ENCODE measurements at places on chromosomes 2 and 18. TPM values are rescaled to one million over a fixed set of nuclear protein-coding genes. Genes with fewer than 3 reads are reported as not detected.

- DNase-seq, result no peak
These were observed 181.8 kb upstream of the RAB6C start for GRCh38 chr2:129797489-129798300.

- DNase-seq, result no peak
These were observed 47.8 kb downstream of the NCK2 start for GRCh38 chr2:105792561-105792960.

DNA sequence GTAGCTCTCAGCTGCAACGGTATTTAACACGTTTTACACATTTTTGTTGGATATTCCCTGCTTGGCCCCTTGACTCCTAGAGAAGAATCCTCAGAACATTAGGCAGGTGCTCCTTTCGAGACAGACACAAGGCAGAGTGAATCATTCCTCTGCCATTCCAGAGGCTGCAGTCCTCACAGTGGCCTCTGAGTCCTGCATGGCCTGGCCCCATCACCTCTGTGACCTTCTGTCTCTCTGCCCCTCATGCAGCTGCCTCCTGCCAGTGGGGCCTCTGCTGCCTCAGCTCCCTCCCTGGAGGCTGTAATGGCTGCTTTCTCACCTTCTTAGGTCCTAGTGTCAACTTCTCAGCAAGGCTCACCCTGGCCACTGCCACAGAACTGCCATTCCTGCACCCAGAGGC lies 101.3 kb downstream of the PTPRM start:
- DNase-seq, result no peak

DNA sequence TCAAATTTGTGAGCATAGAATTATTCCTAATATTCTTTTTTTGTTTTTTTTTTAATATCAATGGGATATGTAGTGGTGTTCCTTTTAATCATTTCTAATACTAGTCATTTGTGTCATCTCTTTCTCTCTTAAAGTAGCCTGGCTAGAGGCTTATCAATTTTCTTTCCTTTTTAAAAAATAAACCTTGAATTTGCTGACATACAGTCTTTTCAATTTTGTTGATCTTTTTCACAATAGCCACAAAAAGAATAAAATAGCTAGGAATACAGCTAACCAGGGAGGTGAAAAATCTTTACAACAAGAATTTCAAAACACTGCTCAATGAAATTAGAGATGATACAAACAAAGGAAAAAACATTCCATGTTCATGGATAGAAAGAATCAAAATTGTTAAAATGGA lies 192.6 kb downstream of the ARL6IP6 start:
- DNase-seq, result no peak

Gene ATP8B1
- 5.6 TPM for total RNA-seq

DNA sequence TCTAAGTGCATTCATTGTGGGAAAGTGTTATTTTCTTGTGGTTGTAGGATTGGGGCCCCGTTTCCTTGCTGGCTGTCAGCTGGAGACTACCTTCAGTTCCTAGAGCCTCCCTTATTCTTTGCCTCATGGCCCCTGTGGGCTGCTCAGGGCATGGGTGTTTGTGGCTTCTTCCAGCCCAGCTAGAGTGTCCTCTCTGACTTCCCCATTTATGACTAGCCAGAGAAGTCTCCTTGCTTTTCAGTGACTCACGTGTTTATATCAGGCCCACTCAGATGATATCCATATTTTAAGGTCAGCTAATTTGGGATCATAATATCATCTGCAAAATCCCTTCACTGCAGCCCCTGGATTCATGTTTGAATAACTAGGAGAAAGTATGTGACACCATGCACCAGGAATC lies 62.8 kb downstream of the DTNA start:
- no peak for DNase-seq

Gene KIF1A
- total RNA-seq, result 279 TPM

GRCh38 chr2:37472959-37473358 lies 128.5 kb downstream of the QPCT start:
- DNase-seq, result no peak

DNA sequence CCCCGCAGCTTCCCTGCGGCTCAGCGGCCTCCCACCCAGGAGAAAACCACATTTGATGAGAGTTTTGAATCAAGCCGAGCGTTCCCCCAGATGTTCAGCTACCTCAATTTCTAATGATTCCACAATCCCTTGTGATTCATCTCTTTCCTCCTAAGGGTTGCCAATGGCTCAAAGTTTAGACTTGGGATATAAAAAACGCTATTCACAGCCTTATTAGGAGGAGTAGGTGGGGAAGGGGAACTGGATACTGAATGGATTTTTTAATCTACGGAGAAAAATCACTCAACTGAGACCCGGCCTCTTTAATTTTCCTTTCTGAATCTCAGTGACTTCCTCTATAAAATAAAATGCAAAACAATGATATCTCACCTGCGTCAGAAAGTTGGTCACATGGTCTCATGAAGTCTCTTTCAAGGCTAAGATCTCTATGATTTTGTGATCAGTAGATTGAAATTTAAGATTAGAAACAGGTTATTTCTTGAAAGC lies 192.6 kb upstream of the TCF4 start:
- no peak for DNase-seq

Data from WTC11 (cell line).